ENCODE measurements at places on chromosomes 16 and 17. TPM values are rescaled to one million over a fixed set of nuclear protein-coding genes. Genes with fewer than 3 reads are reported as not detected.

The CCP110 gene
- total RNA-seq, result 24.8 TPM

The C16orf46 gene
- total RNA-seq, result 2.9 TPM

The GPS1 gene
- total RNA-seq, result 137 TPM

The ZNF597 gene
- total RNA-seq, result 2.2 TPM

The OTOA gene
- total RNA-seq, result 0.07 TPM

The RHBDF2 gene
- total RNA-seq, result 11.8 TPM

The HCRT gene
- total RNA-seq, result not detected

The GRAP gene
- not detected for total RNA-seq

The HOXB2 gene
- 15.2 TPM for total RNA-seq

The TVP23C gene
- total RNA-seq, result 36.4 TPM

The SNX11 gene
- total RNA-seq, result 19.4 TPM

The HOXB8 gene
- total RNA-seq, result 3.7 TPM

GRCh38 chr16:57624806-57625500 lies 3.5 kb upstream of the ADGRG1 start:
- DNase-seq, result no peak

DNA sequence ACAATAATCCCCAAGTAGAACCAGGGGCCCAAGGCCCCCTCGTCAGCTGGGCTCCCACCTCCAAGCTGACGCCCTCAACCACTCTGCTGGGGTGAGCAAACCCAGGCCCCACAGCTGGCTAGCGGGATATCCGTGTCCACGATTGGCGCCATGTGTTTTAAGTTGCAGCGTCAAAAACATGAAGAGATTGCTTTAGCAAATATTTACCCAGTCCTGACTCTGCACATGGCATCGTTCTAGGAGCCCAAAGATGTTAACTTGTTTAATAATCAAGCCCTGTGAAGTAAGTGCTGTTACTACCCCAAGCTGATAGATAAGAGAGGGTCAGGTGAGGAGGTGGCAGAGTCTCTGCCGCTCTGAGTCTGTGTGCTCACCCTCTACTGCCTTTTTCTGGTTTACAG lies 344 bp upstream of the SEPTIN12 start:
- DNase-seq, result no peak

DNA sequence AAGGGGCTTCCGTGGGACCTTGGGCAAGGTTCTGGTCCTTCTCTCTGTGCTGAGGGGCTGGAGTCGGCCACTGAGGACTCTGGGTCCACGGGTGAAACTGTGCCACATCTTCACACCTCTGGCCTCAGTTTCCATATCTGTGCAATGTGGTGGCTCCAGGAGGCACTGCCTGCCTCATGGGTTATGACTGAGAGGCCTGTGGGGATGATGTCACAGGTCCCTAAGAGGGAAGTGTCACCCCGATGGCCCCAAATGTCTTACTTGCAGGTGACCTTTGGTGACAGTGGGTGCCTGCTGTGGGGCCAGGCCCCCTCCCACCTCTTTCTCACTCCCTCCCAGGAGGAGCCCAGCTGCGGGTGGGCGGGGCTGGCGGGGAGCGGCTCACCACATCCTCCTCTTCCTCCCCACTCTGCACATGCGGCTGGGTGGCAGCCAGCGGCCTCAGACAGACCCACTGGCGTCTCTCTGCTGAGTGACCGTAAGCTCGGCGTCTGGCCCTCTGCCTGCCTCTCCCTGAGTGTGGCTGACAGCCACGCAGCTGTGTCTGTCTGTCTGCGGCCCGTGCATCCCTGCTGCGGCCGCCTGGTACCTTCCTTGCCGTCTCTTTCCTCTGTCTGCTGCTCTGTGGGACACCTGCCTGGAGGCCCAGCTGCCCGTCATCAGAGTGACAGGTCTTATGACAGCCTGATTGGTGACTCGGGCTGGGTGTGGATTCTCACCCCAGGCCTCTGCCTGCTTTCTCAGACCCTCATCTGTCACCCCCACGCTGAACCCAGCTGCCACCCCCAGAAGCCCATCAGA lies at the start of gene IL21R:
IL21R (plus strand) TSS at position 407 of the 801 bp plus-strand sequence. CDS start 27,898 bp downstream, outside the sequence.
- DNase-seq, result no peak

GRCh38 chr16:55539049-55539448 lies 27.4 kb upstream of the CAPNS2 start:
- no peak for DNase-seq

- no peak for DNase-seq
Observed at GRCh38 chr17:57849163-57849873, 526 bp downstream of the MRPS23 start.

- no peak for DNase-seq
Observed at GRCh38 chr17:65627891-65628643, 66.6 kb upstream of the AXIN2 start.

DNA sequence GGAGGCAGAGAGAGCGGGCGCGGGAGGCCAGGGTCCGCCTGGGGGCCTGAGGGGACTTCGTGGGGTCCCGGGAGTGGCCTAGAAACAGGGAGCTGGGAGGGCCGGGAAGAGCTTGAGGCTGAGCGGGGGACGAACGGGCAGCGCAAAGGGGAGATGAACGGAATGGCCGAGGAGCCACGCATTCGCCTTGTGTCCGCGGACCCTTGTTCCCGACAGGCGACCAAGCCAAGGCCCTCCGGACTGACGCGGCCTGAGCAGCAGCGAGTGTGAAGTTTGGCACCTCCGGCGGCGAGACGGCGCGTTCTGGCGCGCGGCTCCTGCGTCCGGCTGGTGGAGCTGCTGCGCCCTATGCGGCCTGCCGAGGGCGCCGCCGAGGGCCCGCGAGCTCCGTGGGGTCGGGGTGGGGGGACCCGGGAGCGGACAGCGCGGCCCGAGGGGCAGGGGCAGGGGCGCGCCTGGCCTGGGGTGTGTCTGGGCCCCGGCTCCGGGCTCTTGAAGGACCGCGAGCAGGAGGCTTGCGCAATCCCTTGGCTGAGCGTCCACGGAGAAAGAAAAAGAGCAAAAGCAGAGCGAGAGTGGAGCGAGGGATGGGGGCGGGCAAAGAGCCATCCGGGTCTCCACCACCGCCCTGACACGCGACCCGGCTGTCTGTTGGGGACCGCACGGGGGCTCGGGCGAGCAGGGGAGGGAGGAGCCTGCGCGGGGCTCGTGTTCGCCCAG lies 1.2 kb upstream of the CBX4 start:
- DNase-seq, result no peak

- no peak for DNase-seq
Observed at GRCh38 chr17:71033336-71033735, 864.0 kb downstream of the KCNJ2 start.

- no peak for DNase-seq
Observed at GRCh38 chr17:40310882-40311391, 2.0 kb downstream of the RARA start.

DNA sequence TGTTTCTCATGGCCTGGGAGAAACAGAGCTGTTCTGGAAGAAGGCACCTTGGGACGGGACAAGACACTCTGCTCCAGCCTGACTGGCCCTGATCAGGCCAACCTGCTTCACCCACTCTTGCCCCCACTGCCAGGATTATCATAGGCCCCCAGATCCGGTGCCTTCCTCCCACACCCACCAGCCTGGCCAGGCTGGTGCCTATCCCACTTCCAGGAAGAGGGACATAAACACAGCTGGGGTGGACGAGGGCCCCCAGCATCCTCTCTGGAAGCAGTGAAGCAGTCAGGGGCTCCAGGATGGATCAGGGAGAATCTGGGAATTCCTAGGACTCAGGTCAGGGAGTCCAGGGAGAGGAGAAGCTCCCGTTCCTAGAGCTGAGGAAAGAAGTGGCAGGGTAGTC lies 16.9 kb upstream of the ITGA3 start:
- no peak for DNase-seq

DNA sequence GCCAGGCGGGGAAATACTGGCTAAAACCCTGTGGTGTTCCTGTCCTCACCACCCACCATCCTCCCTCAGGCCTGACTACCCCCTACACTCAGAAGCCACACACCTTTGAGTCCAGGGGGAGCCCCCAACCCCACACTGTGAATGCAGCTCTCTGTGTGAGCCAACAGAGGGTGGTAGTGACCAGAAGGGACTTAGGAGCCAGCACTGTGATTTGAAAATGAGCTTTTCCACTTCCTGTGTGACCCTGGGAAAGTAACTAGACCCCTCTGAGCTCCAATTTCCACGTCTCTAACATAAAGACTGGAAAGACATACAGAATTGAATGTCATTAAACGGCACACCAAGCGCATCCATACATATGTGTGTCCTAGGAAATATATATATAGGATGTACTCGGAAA lies 58.7 kb downstream of the SDK2 start:
- DNase-seq, result no peak

GRCh38 chr17:45021607-45022287 lies 29.7 kb downstream of the DCAKD start:
- DNase-seq, result peak; percentile 70

- DNase-seq, result no peak
Observed at GRCh38 chr17:73133911-73134649, 30.7 kb upstream of the SSTR2 start.

- DNase-seq, result no peak
Observed at GRCh38 chr17:55190748-55191147, 74.0 kb upstream of the HLF start.

GRCh38 chr16:27863377-27863776 lies 200.1 kb downstream of the GSG1L start:
- DNase-seq, result no peak

DNA sequence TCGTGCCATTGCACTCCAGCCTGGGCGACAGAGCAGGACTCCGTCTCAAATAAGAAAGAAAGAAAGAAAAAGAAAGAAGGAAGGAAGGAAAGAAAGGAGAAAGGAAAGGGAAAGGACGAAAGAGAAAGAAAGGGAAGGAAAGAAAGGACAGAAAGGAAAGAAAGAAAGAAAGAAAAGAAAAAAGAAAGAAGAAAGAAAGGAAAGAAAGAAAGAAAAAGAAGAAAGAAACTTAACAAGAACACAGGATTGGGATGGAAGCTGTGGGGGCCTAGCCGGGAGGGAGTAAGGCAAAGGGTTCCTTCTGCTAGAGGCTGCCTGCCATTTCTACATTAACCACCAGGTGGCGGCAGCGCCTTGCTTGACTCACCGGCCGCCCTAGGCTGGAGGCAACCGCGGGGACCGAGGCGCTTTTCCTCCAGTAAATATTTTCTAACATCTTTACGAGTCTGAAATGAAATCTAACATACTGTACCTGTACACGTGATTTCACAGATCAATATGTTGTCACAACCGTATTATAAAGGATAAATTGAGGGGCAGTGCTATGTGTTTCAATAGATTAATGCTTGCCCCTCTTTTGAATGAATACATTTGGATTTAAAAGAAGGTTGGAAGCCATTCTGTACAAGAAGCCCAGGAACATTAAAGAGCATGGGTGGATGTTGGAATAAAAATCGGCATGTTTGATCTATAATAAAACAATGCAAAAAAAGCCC lies 6.1 kb downstream of the GJD3 start:
- peak; percentile 88 for DNase-seq

GRCh38 chr16:7688811-7689210 lies 356.2 kb downstream of the RBFOX1 start:
- DNase-seq, result no peak

DNA sequence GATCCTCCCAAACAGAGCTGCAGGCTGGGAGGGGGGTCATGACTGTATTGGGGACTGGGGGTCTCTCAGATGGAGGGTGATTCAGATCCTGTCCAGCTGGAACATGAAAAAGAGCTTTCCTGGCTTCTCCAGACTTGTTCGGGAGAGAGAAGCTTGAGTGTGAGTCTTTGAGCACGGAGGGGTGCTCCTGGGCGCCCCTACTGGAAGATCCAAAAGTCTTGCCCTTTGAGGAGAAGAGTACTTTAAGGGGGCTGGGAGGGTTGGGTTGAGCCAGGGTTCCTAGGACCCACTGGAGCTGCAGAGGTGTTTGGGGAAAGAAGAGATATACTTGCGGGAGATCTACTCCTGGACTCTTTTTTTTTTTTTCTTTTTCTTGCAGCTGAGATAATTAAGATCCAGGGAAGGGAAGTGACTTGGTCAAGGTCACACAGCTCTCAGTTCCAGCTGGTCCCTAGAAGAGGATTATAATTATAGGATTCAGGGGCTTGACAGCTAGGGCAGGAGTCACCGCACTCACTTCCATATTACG lies 8.4 kb downstream of the RARA start:
- no peak for DNase-seq

GRCh38 chr17:34377078-34377823 lies 14.2 kb upstream of the CCL1 start:
- DNase-seq, result no peak

GRCh38 chr16:88734361-88734728 lies 28.0 kb downstream of the CTU2 start:
- no peak for DNase-seq

GRCh38 chr17:78650093-78650715 lies 73.0 kb upstream of the DNAH17 start:
- no peak for DNase-seq

DNA sequence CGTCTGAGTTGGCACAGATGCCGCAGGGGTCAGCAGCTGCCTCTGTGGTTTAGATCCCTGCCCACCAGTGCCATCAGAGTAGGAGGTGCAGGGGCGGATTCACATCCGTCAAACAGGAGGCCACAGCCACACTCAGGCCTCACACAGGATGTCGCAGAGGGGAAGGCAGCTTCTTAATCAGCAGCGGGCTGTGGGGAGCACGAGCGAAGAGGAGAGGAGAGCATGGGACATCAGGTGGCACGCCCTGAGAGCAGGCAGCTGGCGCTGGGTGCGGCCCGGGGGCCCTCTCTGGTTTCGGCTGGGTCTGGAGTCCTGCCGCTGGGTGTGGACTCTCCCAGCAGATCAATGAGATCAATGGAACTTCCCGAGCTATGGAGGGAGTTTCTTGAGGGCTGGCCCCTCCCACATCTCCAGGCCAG lies 9.6 kb downstream of the LLGL2 start:
- DNase-seq, result peak; percentile 52

DNA sequence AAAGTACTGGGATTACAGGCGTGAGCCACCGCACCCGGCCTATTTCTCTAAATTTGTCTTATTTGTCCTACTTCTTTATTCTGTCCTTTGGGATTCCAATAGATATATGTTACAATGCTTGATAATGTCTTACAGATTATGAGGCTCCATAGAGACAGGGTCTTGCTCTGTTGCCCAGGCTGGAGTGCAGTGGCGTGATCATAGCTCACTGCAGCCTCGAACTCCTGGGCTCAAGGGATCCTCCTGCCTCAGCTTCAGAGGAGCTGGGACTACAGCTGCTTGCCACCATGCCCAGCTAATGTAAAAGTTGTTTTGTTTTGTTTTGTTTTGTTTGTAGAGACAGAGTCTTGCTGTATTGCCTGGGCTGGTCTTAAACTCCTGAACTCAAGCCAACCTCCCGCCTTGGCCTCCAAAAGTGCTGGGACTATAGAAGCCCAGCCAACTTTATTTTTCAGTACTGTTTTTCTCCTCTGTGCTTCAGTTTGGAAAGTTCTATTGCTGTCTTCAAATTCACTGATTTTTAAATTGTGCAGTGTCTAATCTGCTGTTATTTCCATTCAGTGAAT lies 10.3 kb downstream of the ANKRD13B start:
- DNase-seq, result no peak

Data from progenitor cell of endocrine pancreas (in vitro differentiated cells).